ENCODE measurements at places on chromosomes 11 and 22.

DNA sequence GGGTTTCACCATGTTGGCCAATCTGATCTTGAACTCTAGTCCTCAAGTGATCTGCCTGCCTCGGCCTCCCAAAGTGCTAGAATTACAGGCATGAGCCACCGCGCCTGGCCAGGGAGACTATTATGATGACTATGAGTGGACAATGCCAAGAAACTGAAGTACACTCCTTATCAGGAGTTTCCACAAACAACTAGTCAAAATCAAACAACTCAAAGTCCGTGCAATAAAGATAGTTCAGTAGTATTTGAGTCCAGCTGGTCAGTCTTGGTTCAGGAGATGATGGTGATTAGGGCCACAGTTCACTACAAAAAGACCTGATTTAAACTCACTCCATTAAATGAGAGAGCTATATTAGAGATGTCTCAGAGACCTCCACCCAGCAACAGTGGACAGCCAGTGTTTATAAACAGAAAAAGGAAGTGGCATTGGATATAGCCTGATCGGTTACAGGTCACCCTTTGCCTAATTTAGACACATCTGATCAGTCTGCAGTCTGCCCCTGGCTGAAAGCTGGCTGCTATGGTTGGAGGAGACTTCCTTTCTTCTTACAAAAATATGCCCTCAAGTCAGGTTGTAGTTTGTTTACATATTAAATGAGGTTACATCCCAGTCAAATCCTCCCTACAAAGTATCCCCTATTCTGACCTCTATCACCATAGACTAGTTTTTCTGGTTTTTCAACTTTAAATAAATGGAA, 17.0 kb downstream of the CD3E start:
- no peak for DNase-seq

GRCh38 chr11:60193687-60194433, 11.0 kb upstream of the MS4A6A start:
- DNase-seq, result no peak

- peak; percentile 74 for DNase-seq
Measured at GRCh38 chr22:41237707-41238569, 2.8 kb downstream of the CHADL start.

DNA sequence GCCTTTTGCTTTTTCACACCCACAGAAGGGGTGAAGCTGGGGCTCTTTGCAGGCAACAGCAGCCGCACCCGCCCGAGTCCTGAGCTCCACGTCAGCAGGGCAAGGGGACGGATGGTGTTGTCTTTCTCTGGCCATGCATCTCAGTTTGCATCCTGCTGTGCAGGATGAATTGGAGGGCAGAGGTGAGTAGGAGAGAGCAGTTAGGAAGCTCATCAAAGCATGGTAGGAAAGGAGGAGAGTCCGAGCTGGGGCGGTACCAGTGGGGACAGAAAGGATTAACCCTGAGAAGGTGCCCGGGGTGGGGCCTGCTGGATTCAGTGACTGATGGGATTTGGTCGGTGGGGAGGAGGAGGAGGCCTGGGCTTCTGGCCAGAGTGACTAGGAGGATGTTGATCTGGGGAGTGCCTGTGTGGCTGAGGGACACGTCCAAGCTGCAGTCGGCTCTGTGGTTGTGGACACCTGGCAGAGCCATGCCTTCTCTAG, 14.6 kb downstream of the FAM83F start:
- no peak for DNase-seq

DNA sequence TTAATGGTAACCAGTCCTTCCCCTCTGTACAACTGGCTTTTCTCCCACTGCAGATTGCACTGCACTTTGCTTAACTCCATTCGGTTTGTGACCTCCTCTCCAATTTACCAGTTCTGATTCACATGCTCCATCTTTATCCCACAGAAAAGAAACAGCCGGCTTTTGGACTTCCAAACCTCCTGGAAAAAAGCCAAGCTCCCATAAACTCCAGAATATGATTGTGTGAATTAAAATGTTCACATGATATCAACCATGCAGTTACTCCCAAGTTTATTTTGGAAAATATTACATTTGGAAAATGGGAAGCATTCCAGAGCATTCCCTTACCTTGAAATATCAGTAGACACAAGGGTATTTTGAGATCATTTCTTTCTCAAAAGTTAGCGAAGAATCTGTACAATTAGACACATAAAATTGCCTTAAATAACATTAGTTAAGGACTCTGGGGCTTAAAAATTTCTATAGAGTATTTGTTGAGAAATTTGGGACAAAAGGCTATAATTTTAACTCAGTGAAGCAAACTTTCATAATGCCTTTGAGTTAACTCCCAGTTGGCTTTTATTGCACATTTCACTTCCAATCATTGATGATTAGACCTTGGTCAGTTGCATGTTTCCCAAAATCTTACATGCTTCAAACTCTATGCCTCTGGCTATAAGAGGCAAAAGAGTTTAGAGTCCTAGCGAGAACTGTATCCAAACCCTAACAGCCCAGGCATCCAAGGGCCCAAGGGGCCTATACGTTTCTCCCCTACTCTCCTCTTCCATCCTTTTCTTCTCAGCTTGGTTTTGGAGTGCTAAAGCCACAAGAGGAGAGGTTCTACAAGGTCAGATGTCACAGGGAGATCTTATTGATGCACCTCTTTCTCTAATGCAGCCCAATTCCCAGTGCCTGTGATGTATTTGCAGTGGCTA, 23.6 kb upstream of the TMEM135 start:
- DNase-seq, result no peak

DNA sequence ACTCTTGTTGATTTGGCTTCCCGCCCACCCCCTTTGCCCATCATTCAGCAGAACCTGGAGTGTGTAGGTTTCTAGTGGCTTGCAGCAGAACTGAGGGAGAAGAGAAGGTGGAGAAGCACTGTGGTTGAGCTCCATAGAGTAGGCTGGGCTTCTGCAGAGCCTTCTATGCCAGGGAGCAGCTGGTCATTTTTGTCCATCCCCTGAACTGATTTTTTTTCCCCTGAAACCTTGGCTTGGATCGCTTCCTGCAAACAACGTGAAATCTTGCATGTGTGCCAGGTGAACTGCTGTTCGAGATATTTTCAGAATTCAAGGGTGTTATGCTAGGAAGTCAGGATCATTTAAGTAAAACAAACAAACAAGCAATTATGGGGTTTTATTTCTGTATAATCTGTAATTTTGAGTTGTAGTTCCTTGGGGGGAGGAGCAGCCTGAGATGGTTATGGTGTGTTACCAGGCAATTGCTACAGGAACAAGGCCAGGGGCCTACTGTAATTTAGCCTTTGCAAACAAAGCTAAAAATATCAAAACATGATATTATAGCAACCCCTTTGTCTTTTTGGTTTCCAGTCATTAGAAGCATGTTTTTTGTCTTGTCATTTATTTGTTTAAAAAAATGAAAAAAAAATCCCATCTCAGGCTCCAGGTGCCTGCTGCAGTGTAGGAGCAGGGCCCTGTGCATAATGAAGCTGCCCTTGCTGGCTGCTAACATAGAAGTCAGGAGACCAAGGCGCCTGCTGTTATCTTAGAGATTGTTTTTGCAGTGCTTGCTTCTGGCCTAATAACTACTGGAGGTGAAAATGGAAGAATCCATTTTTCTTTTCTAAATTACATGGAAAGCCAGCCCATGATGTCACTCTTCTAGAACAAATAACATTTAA, 152.4 kb upstream of the TTC12 start:
- DNase-seq, result no peak

- no peak for DNase-seq
Measured at GRCh38 chr11:81340225-81340624, 1393.4 kb downstream of the FAM181B start.

- no peak for DNase-seq
Measured at GRCh38 chr22:40031766-40032470, 37.2 kb downstream of the FAM83F start.

- DNase-seq, result peak; percentile 14
Measured at GRCh38 chr22:50676661-50677492, 4.3 kb downstream of the SHANK3 start.

DNA sequence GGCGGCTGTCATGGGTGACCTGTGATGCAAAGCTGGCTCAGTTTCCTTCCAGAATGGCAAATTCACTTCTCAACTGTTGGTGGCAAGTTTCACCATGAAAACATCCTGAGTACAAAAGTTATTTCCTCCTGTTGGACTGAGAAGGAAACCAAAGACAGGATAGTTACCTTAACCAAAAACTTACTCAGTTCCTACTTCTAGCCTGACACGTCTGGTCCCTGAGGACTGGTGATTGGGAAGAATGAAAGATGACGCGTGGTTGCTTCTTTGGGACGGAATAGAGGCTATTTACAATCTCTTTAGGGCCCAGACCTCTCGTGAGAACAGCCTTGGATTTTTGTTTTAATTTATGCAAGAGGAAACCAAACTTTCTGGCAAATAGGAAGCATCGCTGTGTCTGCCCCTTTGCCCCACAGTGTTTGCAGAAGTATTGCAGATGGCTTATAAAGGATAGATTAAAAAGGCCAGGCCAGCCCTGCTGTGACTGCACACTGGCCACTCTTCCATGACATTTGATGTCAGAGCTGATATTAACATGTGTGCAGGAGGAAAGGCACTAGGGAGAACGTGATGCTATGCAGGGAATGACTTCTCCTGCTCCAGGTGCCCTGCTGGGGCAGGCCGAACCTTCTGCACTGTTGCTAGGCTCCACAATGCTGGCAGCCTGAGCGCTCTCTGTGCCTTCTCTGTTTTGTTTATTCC, 7.6 kb downstream of the VPS26B start:
- DNase-seq, result no peak

GRCh38 chr11:111707039-111707690, 59.0 kb downstream of the PPP2R1B start:
- DNase-seq, result no peak

Data from frontal cortex (tissue), 4 donors.